Thymus (tissue), 14 donors: ENCODE measurements at places on chromosomes 3 and 15. TPM values are rescaled to one million over a fixed set of nuclear protein-coding genes. Genes with fewer than 3 reads are reported as not detected.

EPHB1 gene
- polyA plus RNA-seq: 0.46 TPM

ZNF501 gene
- polyA plus RNA-seq: 3.1 TPM

SYNPR gene
- 0.18 TPM for polyA plus RNA-seq

TRIM42 gene
- 0.05 TPM for polyA plus RNA-seq

DNA sequence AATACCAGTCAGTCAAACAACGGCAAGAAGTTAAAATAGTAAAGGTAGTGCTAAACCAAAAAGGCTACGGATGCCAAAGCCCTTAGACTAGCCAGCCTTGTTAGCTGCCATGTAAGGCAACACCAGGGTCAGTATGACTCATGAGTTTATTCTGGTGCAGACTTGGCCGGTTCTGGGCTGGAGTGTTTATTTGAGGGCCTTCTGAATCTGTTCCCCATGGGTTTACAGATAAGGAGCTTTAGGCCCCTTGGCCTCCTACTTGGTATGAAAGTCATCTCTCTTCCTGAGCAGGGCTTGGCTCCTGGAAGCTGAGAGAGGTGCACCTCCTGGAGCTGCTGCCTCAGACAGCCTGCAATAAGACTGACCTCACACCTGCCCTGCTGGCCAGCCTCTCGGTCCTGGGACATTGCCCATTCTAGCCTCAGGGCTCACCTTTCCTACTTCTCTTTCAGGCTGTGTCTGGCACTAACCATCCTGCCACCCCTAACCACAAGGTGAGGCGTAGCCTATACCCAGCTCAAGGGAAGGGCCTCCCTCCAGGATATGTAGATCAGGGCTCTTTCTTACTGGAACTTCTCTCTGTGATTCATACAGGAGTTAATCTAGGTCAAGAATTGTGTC lies 10.4 kb upstream of the RTP1 start:
- no peaks in the 10 kb centered on the region for H3K4me1 ChIP-seq
- H3K27me3 ChIP-seq: no peaks in the 10 kb centered on the region
- no peak for DNase-seq
- no peaks in the 10 kb centered on the region for H3K36me3 ChIP-seq
- H3K4me3 ChIP-seq: no peak overlapping the region

GRCh38 chr3:100765437-100765975 lies 56.2 kb downstream of the TFG start:
- no peaks in the 10 kb centered on the region for H3K36me3 ChIP-seq
- H3K27me3 ChIP-seq: no peaks in the 10 kb centered on the region
- no peak overlapping the region for H3K27ac ChIP-seq
- H3K4me3 ChIP-seq: no peak overlapping the region
- no peak for DNase-seq

DNA sequence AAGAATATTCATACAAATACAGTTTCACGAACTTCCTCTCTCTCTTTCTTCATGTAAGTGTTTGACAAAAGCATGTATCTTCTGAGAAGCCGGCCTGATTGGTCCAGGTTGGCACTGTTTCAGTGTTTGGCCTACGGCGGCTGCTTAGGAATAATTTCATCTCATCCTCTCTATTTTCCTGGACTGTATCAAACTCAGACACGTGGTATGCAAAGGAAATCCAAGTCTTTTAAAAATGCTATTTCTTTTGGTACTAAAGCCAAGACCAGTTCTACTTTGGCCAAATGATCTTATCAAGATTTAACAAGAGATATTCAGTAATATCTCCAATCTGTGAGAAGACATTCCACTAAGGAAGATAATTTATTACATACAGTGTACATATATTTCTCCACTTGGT lies 152.8 kb downstream of the TIGIT start:
- H3K4me1 ChIP-seq: no peaks in the 10 kb centered on the region
- H3K27ac ChIP-seq: no peak overlapping the region
- no peaks in the 10 kb centered on the region for H3K27me3 ChIP-seq
- no peak overlapping the region for H3K4me3 ChIP-seq
- no peak for DNase-seq

GRCh38 chr3:113684271-113684819 lies 12.1 kb downstream of the USF3 start:
- H3K4me1 ChIP-seq: no peaks in the 10 kb centered on the region
- H3K27me3 ChIP-seq: no peaks in the 10 kb centered on the region
- no peak overlapping the region for H3K27ac ChIP-seq
- no peak for DNase-seq
- H3K4me3 ChIP-seq: no peak overlapping the region

GRCh38 chr3:146163584-146163983 lies 2.6 kb upstream of the PLOD2 start:
- no peak for DNase-seq
- H3K27ac ChIP-seq: no peak overlapping the region
- peaks cover 47% of the 10 kb centered on the region for H3K27me3 ChIP-seq
- H3K4me1 ChIP-seq: no peaks in the 10 kb centered on the region
- H3K4me3 ChIP-seq: no peak overlapping the region

- H3K27me3 ChIP-seq: no peaks in the 10 kb centered on the region
- no peak for DNase-seq
- no peaks in the 10 kb centered on the region for H3K4me1 ChIP-seq
- no peak overlapping the region for H3K4me3 ChIP-seq
- H3K36me3 ChIP-seq: peaks cover 3% of the 10 kb centered on the region
Measured at GRCh38 chr3:72973031-72973723, 23.4 kb upstream of the PPP4R2 start.

DNA sequence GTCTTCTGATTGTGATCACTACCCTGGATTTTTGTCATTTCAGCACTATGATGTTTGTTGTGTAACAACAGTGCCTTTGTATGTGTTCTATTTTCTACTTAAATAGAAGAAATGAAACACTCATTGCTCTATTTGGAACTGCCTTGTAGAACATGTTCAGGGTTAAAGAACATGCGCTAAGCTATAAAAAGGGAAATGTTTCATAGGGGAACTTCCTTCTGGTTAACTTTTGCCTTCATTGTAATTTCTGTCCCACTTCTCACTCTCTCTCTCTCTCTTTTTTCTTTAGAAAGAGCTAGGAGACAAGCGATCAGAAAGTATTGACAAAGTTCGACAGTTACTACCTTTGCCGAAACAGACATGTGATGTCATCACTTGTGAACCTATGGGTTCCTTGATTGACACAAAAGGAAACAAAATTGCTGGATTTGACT lies at the start of gene P2RY12:
Gene P2RY12, minus strand, starts transcription at position 13 of the 434 bp plus-strand sequence. CDS start 45,908 bp downstream, outside the sequence.
- H3K4me1 ChIP-seq: no peaks in the 10 kb centered on the region
- DNase-seq: no peak
- no peaks in the 10 kb centered on the region for H3K36me3 ChIP-seq
- H3K27ac ChIP-seq: no peak within 1 kb of the TSS
- H3K4me3 ChIP-seq: no peak within 1 kb of the TSS

DNA sequence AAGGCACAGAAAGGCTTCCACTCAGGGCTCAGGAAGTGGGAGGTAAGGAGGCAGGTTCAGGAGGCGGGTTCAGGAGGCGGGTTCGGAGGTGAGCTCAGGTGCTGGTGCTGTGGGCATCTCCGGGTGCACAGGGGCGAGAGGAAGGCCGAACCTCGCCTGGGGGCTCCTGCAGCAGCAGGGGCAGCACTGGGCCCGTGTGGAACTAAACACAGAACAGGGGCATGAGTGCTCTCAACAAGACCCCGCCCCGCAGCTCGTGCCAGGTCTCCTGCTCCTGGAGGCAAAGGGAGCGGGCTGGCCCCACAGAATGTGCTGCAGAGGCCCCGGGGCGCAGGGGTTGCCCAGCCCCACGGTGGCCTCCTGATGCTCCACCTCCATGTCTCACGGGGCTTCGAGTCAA lies 13.7 kb downstream of the ZDHHC19 start:
- peaks cover 2% of the 10 kb centered on the region for H3K27me3 ChIP-seq
- H3K36me3 ChIP-seq: no peaks in the 10 kb centered on the region
- DNase-seq: no peak
- H3K4me3 ChIP-seq: no peak overlapping the region
